ENCODE measurements at places on chromosomes 7 and 10.

DNA sequence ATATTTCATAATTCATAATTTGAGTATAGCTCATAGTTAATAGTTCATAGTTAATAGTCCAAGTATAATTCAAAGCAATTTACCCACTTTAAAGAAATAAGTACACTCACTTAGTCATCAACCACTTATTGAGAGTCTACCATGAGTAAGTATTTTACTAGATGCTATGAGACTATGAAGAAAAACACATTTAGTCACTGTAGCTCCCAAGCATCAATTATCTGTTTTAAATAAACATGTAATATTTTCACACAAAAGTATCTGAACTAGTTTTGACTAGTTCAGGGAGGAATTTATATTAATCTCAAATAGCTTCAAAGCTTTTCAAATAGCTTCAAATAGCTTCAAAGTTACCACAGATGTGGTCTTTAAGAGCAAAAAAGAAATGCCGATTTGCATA, 119.2 kb downstream of the ANK3 start:
- DNase-seq, result no peak

GRCh38 chr7:135328053-135328452, 94.4 kb downstream of the STRA8 start:
- DNase-seq, result no peak

GRCh38 chr10:15474671-15475070, 103.6 kb upstream of the FAM171A1 start:
- no peak for DNase-seq

DNA sequence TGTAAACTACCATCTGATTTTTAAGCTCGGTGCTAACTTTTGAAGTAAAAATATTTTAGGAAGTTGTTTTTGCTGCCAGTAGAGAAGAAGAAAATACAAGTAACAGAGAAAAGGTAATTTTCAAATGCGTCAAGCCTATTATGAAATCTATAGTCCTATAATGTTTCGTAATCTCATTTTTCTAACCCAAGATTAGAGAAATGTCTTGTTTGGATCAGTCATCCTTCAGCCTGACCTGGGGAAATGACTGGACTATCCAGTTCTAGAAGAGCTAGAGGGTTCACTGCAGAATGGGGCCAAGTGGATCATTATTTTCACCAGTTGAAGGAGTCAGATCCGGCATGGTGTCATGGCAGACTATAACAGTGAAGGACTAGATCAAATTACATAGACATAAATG, 62.7 kb upstream of the FGL2 start:
- DNase-seq, result no peak

DNA sequence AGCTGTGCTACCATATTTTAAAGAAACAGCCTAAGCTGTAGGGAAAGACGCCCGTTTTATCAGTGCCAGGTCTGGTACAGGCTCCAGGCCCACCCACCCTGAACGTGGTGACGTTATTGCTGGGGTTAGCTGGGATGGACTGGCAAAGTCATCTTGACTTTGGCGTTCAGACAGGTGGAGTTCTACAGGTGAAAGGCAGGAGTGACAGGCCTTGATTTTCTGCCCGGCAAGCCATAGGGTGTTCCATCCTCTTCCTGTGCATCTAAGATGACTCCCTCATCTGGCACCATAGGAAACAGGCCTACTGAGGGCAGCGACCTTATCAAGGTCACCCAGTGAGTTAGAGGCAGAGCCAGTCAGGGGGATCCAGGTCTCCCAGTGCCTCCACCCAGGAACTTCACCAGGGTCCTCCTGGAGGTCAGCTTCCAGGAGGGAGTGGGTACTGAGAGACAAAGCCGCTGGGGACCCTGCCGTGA, 41.6 kb downstream of the HK1 start:
- DNase-seq, result no peak

GRCh38 chr10:55232553-55232952, 431.5 kb upstream of the PCDH15 start:
- no peak for DNase-seq

GRCh38 chr10:52442576-52442975, 128.5 kb downstream of the DKK1 start:
- DNase-seq, result peak; percentile 38

GRCh38 chr7:152751449-152752141, 8.0 kb upstream of the ACTR3B start:
- no peak for DNase-seq

GRCh38 chr10:86497621-86498020, 24.0 kb downstream of the WAPL start:
- DNase-seq, result no peak

Data from endothelial cell of umbilical vein (primary cell).